Activated CD8-positive, alpha-beta T cell treated with anti-CD3 and anti-CD28 coated beads for 36 hours (primary cell): ENCODE measurements at places on chromosomes 7 and 10. TPM values are rescaled to one million over a fixed set of nuclear protein-coding genes. Genes with fewer than 3 reads are reported as not detected.

GARS1 gene
- total RNA-seq: 338 TPM

OR2A12 gene
- not detected for total RNA-seq

SHTN1 gene
- total RNA-seq: not detected

NKX2-3 gene
- not detected for total RNA-seq

SOSTDC1 gene
- not detected for total RNA-seq
